ENCODE measurements at places on chromosomes 12 and 14.

- no peak for DNase-seq
Measured at GRCh38 chr12:66596199-66596598, 82.7 kb downstream of the GRIP1 start.

DNA sequence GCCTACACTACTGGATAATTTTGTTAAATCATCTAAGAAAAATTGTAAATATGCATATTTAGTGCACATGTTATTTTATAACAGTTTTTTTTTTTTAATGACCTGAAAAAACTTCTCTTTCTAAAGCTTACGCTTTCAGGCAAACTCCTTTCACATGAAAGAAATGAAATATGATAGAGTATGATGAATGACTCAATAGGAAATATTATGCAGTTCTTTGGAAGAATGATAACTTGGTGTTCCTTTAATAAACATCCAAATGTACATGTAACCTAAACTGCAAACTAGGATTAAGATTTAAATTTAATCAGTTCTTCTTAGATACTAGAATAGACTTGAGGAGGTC lies 136.6 kb downstream of the FGD4 start:
- DNase-seq = no peak

- DNase-seq = no peak
Measured at GRCh38 chr12:99049774-99050173, 404.7 kb downstream of the APAF1 start.

DNA sequence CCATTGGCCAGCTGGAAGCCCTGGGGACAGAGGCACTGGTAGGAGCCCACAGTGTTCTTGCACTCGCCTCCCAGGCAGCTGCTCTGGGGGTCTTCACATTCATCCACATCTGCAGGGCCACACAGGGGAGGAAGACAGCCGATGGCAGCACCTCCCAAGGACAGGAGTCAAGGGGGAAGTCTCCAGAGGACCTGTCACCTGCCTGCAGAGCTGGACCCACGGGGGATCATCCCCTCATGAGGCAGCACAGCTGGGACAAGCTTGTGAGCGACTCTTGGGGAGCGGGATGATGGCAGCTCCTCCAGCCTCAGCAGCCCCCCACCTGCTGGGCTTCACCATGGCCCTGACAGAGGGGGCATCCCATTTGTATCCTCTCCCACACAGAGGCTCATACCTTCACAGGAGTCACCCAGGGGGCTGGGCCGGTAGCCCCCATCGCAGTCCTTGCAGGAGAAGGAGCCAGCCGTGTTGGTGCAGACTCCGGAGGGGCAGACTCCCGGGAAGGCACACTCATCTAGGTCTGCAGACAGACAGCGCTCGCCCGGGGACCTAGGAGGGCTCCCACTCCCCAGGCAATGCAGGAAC lies 15.4 kb downstream of the ISCA2 start:
- DNase-seq = no peak

DNA sequence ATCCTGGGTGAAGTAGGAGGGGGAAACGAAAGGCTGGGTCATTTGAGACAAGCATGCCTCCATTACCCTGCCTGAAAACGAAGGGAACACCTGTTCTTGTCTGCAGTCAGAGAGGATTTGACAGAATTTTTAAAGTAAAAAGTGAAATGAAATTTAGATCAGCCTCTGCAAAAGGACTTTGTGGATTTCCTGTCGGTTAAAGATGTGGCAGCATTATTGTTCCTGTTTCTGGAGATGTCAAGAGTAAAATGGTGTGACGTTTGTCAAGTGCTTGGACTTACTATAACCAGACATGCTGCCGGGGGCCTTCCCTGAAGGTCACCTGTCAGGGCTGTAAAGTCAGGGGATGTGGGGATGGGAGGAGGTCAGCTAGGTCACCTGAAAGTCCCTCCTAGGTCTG lies 32.0 kb downstream of the NRXN3 start:
- no peak for DNase-seq

DNA sequence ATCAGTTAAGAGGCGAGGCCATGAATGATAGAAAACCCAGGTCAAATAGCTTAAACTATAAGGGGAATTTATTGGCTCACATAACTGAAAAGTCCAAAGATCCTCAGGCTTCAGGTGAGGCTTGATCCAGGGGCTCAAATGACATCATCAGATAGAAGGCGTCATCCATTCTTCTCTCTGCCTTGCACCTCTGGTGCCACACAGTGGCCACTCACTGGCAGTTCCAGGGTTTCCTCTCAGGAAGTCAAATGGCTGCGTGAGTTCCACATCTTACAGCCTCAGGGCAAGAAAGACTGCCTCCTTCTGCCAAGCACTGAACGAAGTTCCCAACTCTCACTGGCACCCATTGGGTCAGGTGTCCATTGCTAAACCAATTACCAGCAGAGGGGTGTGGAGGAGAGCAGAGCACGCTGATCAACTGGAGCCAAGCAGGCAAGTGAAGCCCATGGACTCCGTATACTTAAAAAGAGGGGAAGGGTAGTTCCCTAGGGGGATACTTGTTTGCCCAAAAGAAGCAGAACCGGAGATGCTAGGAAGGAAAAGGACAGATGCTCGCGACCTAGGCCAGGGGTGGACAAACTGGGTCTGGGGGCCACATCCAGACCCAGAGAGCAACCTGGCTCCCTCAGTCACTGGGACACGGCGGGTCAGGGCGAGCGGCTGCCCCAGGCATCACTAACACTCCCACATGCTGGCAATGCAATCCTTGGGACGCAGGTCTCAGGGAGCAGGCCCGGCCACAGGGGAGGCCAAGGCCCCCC lies 69.3 kb downstream of the SERPINA3 start:
- DNase-seq = no peak

DNA sequence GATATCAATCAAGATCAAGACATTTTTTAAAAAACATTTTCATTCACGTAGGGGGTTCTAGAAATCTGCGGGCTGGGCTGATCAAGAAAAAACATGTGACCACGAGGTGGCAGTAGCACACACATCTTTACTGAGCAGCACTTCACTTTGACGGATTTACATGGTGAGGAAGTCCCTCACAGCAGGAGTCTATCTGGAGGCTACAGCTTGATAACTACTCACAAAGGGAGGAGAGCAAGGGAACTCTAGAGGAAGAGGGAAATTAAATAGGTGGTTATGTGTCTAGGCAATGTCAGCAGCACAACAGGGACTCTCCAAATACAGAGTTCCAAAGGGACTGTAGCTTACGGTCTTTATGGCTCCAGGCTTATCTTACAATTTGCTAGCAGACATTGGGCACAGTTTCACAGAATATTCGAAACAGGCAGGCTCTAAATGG lies 248.1 kb downstream of the DPY19L2 start:
- peak; percentile 12 for DNase-seq

GRCh38 chr14:26163761-26164160 lies 434.1 kb downstream of the NOVA1 start:
- DNase-seq = no peak

DNA sequence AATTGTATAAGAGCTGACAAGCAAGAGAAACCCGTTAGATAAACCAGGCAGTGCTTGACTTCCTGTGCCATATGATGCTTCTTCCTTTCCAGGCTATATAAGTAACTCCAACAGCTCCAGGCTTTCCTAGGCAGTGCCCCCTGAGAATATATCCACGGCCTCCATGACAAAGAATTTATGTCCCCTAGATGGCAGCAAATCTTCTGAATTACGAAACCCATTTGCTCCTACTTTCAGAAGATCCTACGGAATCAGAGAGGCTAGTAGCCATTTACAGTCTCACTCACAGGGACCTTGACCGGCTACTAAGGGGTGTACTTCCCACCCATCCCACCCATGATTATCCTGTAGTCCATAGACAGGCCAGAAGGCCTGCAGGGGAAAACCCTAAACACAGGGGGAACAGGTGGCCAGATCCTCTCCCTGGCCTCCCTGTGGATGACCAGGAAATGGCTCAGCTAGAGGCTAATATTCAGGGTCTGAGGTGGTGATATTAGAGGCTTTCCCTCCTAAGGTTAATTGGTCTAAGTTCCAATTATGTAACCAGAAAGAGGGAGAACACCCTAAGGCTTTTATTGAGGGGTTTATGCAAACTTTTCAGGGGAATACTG lies 77.2 kb upstream of the DCD start:
- no peak for DNase-seq

DNA sequence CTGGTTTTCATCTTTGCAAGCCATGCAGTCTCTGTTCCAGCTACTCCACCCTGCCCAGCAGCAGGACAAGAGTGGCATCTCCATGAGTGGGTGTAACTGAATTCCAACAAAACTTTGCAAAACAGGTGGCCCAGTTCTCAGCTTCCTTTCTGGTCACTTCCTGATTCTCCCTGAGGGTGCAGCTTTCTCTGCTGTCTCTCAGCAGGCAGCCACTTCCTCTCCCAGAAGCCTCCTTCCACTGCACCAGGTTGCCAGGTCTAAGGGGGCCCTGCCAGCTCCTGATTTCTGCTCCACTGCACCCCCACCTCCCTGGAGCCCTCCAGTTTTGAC lies 341.0 kb upstream of the FKBP4 start:
- DNase-seq = no peak

- DNase-seq = no peak
Measured at GRCh38 chr14:86940106-86940505, 1052.9 kb downstream of the GALC start.

GRCh38 chr14:102196039-102196901 lies 56.6 kb downstream of the WDR20 start:
- no peak for DNase-seq

- no peak for DNase-seq
Measured at GRCh38 chr12:101927999-101928398, 50.6 kb downstream of the DRAM1 start.

DNA sequence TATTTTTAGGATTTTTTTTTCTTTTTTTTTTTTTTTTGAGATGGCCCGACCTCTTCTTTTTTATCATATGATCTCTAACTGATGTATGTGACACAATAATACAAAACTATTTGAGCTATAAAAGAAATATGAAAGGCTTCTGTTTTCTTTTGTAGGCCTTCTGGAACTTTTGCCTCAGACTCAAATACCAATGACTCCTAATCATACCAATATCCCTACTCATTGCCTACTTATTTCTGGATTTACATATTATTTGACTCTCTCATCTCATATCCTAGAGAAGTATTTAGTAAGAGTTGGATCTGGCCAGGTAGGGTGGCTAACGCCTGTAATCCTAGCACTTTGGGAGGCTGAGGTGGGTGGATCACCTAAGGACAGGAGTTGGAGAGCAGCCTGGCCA lies 12.7 kb upstream of the WDR89 start:
- no peak for DNase-seq

GRCh38 chr12:50984586-50985298 lies 32.4 kb downstream of the HIGD1C start:
- no peak for DNase-seq

DNA sequence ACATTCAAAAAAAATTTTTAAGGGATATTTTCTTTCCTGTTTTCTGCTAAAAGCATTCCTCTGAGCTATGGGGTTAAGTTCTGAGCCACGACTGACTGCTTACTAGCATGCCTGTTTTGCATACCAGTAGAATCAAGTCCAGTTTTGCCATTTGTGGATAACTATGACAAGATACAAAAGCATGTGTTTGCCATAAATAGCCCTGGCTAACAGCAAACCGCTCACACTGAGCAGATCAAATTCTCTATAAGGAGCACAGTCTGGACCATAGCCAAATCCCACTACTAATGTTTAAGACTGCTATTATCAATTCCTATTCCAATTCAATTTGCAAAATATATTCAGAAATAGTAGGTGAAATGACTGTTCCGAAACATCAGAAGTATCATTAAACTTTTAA lies 3.2 kb downstream of the CFL2 start:
- DNase-seq = no peak

DNA sequence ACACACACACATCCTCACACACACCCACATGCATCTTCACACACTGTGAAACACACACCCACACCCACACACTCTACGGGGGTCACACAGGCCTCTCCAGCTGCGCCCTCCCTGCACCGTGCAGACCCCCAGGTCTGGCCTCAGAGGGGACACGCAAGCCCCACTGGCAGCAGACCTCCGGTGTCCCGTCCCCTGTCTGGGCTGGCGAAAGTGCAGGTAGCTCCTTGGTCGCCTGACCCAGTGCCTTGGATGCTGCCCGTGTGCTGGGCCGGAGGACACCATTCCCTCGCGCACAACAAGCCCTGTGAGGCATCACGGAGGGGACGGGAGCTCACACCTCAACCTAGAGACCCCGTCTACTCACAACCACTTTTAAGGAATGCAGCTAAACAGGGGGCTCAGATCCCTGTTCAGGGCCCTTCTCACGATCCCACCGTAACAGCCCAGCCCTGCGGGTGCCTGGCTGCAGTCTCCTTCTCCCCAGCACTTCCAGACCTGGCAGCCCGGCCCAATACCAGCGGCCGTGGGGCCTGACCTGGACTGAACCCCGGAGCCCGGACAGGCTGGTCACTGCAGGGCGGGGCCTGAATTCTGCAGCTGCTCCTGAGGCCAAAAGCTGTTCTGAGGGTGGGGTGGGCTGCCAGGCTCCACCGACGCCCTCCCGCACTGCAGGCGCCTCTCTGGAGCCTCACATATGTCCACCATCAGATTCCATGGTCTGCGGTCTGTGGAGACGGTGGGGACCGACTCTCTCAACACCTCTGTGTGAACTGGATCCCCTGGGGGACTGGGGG lies 42.1 kb upstream of the FZD10 start:
- DNase-seq = no peak

DNA sequence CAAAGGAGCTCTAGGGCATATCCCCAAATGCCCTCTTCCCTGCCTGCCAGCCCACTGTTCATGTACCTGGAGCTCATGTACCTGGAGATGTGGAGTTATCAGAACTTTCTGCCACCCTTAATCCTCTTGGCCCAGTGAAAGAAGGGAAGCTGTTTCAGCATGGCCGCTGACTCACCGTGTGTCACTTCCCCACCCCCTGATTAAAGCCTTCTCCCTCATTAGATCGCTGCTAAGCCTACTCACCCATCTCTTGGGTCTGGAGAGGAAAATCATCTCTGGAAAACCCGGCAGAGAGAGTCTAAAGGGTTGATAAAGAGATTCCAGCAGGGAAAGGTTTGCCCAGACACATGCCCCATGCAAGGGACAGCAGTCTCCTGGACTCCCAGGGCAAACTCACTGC lies 4.5 kb upstream of the LTBP2 start:
- DNase-seq = no peak

DNA sequence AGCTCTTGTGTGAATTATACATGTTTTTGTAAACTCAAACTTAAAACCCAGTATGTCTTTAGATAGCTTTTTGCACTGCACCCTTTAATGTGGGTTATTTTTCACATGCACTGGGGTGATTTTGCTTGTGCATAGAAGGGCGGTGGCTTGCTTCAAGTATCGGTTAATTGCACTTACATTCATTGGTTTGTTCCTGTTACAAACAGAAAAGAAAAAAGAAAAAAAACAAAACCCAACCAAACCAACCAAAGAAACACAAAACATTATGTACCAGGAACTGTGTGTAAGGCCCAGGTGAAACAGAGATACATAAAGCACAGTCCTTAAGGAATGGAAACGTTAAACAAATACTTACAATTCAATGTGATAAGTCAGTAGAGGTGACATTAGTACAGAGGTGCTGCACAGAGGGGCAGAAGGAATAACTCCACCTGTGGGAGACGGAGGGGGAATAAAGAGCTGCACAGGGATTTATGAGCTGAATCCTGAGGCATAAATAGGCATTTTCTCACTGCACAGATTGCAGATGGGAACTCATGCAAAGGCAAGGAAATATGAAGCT lies 151.4 kb downstream of the KTN1 start:
- no peak for DNase-seq

- no peak for DNase-seq
Measured at GRCh38 chr12:54240971-54241588, 38.8 kb downstream of the CBX5 start.

All from stimulated activated CD8-positive, alpha-beta memory T cell treated with anti-CD3 and anti-CD28 coated beads, Interleukin-12 subunit alpha, Interleukin-12 subunit beta, amount 100 ng/mL, for 1 hour (primary cell).